ENCODE measurements at places on chromosomes 1 and 21. TPM values are rescaled to one million over a fixed set of nuclear protein-coding genes. Genes with fewer than 3 reads are reported as not detected.

GRCh38 chr1:29412591-29412990 is 176.3 kb downstream of the PTPRU start:
- no peak for DNase-seq
- H3K27me3 ChIP-seq: peaks cover 10% of the 10 kb centered on the region
- no peaks in the 10 kb centered on the region for H3K4me1 ChIP-seq
- H3K4me3 ChIP-seq: no peak overlapping the region
- no peak overlapping the region for H3K27ac ChIP-seq

DNA sequence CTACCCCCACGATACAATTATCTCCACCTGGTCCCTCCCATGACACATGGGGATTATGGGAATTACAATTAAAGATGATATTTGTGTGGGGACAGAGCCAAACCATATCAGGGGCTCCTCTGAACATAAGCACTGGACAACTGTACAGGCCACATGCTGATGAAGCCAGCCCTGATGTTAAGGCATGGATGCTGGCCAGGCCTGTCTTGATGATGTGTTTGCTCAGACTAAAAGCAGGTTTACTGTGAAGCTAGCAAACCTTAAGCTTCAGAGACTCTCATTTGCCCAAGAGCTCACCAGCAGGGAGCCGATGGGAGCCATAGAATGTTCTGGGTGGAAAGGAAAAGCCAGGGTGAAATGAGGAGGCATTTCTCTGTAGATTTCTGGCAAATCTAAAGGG is 135.3 kb upstream of the KCNK1 start:
- H3K36me3 ChIP-seq: no peaks in the 10 kb centered on the region
- no peak for DNase-seq
- H3K4me1 ChIP-seq: no peaks in the 10 kb centered on the region
- H3K4me3 ChIP-seq: no peak overlapping the region

- peaks cover 22% of the 10 kb centered on the region for H3K36me3 ChIP-seq
- peak overlapping the region; percentile 30 for H3K27ac ChIP-seq
- peaks cover 21% of the 10 kb centered on the region for H3K27me3 ChIP-seq
- peaks cover 53% of the 10 kb centered on the region for H3K4me1 ChIP-seq
Measured at GRCh38 chr1:150514913-150515327, 632 bp upstream of the FALEC start.

DNA sequence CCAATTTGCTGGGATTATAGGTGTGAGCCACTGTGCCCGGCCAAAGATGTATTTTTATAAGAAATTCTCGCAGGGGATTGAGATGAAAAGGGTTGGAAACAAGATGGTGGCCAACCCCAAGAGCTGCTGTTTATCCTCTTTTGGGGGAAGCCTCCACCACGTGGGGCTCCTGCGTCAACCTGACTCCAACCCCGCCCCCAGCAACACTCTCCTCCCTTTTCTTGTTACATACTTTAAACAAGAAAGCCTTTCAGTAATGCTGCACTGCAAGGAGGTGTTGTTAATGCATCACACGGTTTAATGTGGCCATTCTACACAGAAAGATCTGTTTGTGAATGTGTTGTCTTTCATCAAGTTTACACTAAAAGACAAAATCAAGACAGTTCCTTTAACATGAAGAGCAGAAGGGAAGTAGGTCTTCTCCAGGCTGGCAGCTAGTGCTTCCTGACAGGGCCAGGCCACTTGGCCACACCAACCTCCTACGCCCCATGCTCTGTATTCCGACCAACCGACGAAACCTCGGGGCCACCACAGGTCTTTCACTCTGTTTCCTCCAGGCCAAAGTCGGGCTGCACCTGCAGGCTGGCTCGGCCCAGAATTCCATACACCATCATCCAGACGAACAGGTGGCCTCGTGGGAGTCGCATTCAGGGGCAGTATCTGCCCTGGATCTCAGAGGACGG is 25.9 kb downstream of the C2CD2 start:
- H3K27ac ChIP-seq: no peak overlapping the region
- H3K4me1 ChIP-seq: peaks cover 13% of the 10 kb centered on the region
- no peaks in the 10 kb centered on the region for H3K36me3 ChIP-seq
- H3K4me3 ChIP-seq: no peak overlapping the region

DNA sequence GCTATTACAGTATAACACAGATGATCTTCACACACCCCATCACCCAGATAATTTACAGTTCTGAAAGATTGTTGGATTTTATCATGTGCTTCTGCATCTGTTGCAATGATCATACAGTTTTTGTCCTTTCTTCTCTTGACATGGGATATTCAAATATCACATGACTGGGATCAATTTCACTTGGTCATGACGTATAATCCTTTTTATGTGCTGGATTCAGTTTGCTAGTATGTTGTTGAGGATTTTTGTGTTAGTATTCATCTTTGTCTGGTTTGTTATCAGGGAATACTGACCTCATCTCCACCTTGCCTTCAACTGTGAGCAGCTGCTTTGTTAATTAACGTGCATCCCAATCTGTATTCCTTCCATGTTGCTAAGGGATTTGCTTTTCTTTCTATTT is 44.7 kb upstream of the DISC1 start:
- H3K27ac ChIP-seq: no peak overlapping the region
- H3K36me3 ChIP-seq: no peaks in the 10 kb centered on the region
- no peaks in the 10 kb centered on the region for H3K27me3 ChIP-seq
- H3K4me3 ChIP-seq: no peak overlapping the region
- H3K4me1 ChIP-seq: peaks cover 4% of the 10 kb centered on the region

- H3K27me3 ChIP-seq: peaks cover 3% of the 10 kb centered on the region
- H3K4me3 ChIP-seq: no peak overlapping the region
- peaks cover 10% of the 10 kb centered on the region for H3K36me3 ChIP-seq
Measured at GRCh38 chr1:39128959-39129358, 75.5 kb upstream of the MACF1 start.

DNA sequence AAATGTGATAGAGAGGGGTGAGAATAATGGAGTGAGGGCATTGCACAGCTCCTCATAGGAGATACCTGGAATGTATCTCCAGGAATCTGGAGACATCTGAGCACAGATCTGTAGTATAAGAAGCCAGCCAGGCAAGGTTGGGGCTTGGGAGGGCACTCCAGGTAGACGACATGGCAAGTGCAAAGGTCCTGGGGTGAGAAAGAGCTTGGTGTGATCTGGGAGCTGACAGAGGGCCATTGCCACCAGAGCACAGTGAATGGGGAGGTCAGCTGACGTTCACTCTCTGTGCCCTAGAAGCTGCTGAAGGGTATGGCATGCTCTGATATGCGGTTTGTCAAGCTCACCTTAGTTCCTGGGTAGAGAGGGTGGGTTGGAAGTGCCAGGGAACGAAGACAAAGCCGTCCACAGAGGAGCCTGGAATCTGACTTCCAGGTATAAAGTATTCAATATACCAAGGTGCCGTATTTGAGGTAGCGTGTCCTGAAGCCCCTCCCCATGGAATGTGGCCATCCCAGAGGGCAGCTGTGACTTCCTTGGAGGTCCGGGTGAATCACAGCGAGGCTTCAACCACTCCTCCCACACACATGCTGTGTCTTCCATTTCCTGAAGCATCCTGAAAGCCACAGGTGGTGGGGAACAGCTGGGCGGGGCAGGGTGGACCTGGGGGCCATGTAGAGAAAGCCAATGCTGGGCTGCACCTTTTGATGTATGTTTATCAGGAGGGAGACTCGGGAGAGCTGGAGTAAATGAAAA is 182.7 kb upstream of the KLHDC7A start:
- H3K4me1 ChIP-seq: no peaks in the 10 kb centered on the region
- H3K4me3 ChIP-seq: no peak overlapping the region
- H3K36me3 ChIP-seq: no peaks in the 10 kb centered on the region
- peaks cover 7% of the 10 kb centered on the region for H3K27me3 ChIP-seq
- no peak overlapping the region for H3K27ac ChIP-seq

DNA sequence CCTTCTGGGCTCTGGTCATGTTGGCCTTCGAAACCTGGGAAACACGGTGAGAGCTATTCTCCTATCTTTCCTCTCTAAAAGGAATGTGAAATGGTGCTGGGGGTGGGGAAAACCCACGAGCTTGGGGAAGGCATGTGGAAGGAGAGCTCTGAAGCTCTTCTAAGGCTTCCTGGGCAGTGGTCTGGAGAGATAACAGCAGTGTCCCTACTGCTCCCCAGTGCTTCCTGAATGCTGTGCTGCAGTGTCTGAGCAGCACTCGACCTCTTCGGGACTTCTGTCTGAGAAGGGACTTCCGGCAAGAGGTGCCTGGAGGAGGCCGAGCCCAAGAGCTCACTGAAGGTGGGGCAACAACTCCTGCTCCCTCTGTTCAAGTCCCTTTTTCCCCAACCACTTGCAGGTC is 2.8 kb downstream of the USP21 start:
- H3K36me3 ChIP-seq: peaks cover 38% of the 10 kb centered on the region
- DNase-seq: no peak
- H3K4me3 ChIP-seq: peak overlapping the region; percentile 67
- peaks cover 21% of the 10 kb centered on the region for H3K27me3 ChIP-seq
- peak overlapping the region; percentile 75 for H3K27ac ChIP-seq

GRCh38 chr1:65044411-65044810 is 78.1 kb upstream of the JAK1 start:
- H3K4me1 ChIP-seq: no peaks in the 10 kb centered on the region
- H3K36me3 ChIP-seq: no peaks in the 10 kb centered on the region
- no peak overlapping the region for H3K4me3 ChIP-seq
- no peak for DNase-seq
- peaks cover 2% of the 10 kb centered on the region for H3K27me3 ChIP-seq
- no peak overlapping the region for H3K27ac ChIP-seq

DNA sequence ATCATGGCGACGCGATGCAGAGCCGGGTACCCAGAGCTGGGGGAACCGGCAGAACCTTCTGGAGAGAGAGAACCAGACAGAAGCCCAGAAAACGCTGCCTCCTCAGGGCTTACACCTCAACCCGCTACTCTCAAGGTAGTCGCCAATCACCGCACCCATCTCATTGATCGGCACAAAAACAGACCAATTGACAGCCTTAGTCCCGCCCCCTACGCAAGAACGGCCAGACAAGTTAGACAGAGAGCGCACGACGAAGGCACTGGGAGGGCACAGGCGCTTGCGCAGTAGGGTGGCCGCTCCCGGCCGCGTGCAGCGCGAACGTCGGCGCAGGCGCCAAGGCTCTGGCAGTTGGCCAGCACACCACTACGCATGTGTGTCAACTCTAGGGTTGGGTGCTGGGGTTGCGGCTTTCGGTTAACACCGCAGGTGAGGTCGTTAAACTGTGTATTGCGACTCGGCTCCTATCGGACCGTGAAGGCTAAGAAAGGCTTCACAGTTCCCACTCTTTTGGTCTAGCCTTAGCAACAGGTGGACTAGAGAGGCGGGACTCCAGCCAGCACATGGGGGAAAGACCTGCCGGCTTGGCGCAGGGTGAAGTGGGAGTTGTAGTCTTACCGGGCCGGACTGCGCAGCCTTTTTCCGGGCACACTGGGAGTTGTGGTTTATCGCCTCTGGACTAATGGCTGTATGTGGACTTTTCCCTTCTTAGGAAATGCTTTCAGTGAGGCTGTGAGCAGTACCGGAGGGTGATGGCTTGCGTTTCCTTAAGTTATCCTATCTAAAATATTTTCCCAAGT is at the start of the genes CCT3 and TSACC:
Gene CCT3, minus strand, starts transcription at position 113 of the 797 bp plus-strand sequence. Its CDS starts 108 bp downstream, at position 5.
Gene TSACC, plus strand, starts transcription at position 347 of the 797 bp plus-strand sequence. CDS start 1,232 bp downstream, outside the sequence.
- DNase-seq: peak; percentile 99
- peaks cover 10% of the 10 kb centered on the region for H3K27me3 ChIP-seq

DNA sequence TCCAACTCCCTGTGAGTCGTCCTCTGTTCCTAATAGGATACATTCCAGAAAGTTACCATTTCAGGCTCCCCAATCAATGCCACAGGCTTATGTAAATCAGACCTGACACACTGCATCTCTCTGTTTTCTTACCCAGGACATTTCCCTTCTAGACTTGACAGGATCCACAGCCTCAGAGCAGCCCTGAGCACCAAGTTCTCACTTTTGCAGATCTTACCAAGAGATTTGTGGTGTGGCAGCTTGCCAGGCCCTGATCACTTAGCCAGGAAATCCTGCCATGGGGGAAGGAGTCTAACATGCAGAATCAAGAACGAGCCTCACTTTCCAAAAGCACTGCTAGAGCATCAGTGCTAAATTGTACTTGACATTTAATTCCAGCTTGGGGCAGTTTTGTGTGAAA is 202.9 kb downstream of the TBX15 start:
- peaks cover 14% of the 10 kb centered on the region for H3K4me1 ChIP-seq
- no peaks in the 10 kb centered on the region for H3K36me3 ChIP-seq
- no peaks in the 10 kb centered on the region for H3K27me3 ChIP-seq
- H3K4me3 ChIP-seq: no peak overlapping the region
- no peak for DNase-seq

DNA sequence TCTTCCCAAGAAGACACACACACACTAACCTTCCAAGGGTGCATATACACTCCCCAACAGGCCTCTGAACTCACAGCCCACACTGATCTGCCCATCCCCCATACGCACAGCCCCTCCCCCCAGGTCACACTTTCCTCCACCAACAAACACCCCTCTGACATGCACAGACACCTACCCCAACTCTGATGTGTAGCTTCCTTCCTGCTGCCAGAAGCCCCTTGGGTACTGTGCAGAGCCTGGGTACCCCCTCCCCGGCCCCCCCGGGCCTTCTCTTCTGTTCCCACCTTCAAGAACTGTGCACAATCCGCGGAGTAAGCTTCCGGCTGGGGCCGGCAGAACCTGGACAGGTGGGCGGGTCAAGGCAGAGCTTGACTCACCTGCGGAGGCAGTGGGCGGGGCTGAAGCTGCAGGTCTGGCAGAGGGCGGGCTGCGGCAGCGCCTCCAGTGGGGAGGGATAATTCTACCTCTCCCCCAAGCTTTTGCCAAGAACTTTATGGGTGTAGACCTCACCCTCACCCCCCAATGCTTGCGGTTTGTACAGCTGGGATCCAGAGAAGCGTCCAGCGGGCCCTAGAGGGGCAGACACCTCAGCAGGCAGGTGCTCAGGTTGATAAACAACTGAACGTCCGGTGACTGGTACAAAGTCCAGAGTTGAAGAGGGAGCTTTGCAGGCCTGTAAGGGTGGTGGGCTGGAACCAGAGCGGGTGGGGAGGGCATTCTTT is at the start of gene C1orf210:
Gene C1orf210, minus strand, starts transcription at position 313 of the 722 bp plus-strand sequence. CDS start 2,311 bp downstream, outside the sequence.
- H3K27me3 ChIP-seq: peaks cover 8% of the 10 kb centered on the region
- no peak within 1 kb of the TSS for H3K27ac ChIP-seq
- no peaks in the 10 kb centered on the region for H3K36me3 ChIP-seq
- H3K4me1 ChIP-seq: peaks cover 11% of the 10 kb centered on the region

GRCh38 chr1:245917403-245917802 is 589.7 kb downstream of the SMYD3 start:
- peaks cover 4% of the 10 kb centered on the region for H3K36me3 ChIP-seq
- H3K27me3 ChIP-seq: no peaks in the 10 kb centered on the region
- no peak for DNase-seq
- H3K27ac ChIP-seq: no peak overlapping the region
- no peak overlapping the region for H3K4me3 ChIP-seq

- H3K36me3 ChIP-seq: peaks cover 23% of the 10 kb centered on the region
- no peak overlapping the region for H3K27ac ChIP-seq
- H3K4me1 ChIP-seq: peaks cover 25% of the 10 kb centered on the region
Measured at GRCh38 chr1:171799166-171799565, 17.7 kb downstream of the METTL13 start.

- H3K4me3 ChIP-seq: no peak overlapping the region
- H3K27me3 ChIP-seq: no peaks in the 10 kb centered on the region
- H3K27ac ChIP-seq: no peak overlapping the region
Measured at GRCh38 chr1:229286099-229286766, 15.3 kb downstream of the RAB4A start.

The KIF14 gene
- 3.8 TPM for total RNA-seq

The CNR2 gene
- not detected for total RNA-seq

The TMPRSS2 gene
- 46.3 TPM for total RNA-seq

The THEM5 gene
- total RNA-seq: not detected

The NBPF10 gene
- 0.26 TPM for total RNA-seq
